MV-4-11 (cell line): ENCODE measurements at places on chromosomes 7 and 10.

DNA sequence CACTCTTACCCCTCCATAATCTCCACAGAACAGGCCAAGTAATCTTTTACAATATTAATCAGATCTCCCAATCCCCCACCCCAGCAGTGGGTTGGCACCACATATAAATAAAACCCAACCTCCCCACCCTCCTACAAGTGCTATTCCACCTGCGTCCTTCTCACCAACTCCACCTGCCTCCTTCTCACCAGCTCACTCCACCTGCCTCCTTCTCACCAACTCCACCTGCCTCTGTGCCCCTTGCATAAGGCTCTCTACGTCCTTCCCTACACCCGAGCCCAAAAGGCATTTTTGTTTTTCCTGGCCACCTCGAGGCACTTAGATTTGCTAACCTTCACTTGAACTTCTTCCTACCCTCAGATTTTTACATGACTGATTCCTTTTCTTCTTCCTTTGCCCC, 89.7 kb downstream of the ATE1 start:
- no peak for DNase-seq

DNA sequence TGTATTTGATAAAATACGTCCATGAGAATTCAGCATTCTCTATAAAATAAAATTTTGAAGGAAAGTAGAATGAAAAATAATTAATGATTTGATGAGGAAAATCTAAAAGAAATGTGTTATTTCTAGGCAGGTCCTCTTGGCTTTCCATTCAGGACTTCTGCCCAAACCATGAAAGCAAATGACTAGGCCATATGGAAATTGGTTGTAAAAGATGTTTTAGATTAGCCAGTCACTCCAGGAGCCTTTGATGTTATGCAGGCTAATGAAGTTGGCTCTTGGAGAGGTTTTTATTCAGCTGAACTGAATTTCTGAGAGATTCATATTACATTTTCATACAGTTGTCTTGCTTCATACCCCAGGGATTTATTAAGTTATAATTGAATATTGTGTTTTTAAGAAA, 452.8 kb downstream of the SDK1 start:
- no peak for DNase-seq

GRCh38 chr7:140674356-140674800, 1.6 kb downstream of the ADCK2 start:
- no peak for DNase-seq

DNA sequence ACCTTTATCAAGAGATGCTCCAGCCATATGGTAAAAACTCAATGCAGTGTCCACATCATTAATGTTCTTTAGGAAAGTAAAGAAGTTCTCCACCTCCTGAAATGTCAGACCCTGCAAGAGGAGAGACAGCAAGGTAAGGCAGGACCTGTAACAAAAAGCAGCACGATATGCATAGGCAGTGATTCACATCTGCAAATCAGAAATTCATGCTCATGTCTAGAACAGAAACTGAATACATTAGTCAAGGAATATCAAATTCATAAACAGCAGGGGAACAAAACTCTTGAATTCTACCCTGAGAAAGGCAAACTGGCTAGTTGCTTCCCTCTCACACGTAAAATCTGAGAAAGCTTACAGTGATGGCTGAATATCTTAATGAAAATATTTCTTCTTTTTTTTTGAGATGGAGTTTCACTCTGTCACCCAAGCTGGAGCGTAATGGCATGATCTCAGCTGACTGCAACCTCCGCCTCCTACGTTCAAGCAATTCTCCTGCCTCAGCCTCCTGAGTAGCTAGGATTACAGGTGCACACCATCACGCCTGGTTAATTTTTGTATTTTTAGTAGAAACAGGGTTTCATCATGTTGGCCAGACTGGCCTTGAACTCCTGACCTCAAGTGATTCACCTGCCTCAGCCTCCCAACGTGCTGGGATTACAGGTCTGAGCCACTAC, 53.3 kb upstream of the DNAJB12 start:
- DNase-seq: no peak

DNA sequence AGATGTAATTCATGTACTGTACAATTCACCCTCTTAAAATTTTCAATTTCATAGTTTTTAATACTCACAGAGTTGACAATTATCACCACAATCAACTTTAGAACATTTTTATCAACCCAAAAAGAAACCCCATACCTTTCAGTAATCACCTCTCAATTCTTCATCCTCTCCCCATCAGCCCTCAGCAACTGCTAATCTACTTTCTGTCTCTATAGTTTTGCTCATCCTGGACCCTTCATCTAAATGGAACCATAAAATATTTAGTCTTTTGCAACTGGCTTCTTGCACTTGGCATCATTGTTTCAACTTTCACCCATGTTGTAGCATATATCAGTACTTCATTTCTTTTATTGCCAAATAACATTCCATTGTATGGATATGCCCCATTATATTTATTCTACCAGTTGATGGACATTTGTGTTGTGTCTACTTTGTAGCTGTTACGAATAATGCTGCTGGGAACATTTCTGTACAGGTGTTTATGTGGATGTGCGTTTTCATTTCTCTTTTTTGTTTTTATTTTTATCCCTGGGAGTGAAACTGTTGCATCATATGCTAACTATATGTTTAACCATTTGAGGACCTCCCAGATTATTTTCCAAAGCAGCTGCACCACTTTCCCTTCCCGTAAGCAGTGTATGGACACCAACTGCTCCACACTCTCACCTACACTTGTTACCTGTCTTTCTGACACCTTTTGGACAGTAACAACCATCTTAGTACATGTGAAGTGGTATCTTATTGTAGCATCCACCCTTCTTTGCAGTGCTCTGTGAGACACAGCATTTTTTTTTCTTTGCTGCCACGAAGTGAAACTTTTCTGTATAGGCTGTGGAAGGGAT, 65.4 kb upstream of the APBB1IP start:
- peak; percentile 62 for DNase-seq

- DNase-seq: no peak
Observed at GRCh38 chr7:54349229-54349628, 192.9 kb upstream of the VSTM2A start.

GRCh38 chr7:36109013-36109627, 43.9 kb upstream of the EEPD1 start:
- no peak for DNase-seq

DNA sequence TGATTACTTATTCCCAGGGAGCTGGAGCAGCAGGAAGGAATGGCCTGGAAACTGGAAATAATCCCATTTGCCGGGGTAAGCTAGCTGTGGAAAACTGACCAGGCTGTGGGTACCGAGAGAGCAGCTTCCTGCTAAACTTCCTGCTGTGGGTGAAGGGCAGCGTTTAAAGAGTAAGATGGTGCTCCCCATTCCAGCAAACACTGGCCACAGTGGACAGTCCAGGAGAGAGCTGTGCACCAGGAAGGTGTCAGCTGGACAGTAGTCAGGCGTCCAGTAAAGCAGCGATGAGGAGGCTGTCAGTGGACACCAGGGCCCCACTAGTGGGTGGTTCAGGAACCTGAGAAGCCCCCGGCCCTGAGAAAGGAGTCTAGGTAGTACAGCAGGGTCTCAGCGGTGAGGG, 55.4 kb downstream of the TBXAS1 start:
- DNase-seq: no peak

GRCh38 chr10:102863660-102864059, 5.6 kb upstream of the AS3MT start:
- no peak for DNase-seq

DNA sequence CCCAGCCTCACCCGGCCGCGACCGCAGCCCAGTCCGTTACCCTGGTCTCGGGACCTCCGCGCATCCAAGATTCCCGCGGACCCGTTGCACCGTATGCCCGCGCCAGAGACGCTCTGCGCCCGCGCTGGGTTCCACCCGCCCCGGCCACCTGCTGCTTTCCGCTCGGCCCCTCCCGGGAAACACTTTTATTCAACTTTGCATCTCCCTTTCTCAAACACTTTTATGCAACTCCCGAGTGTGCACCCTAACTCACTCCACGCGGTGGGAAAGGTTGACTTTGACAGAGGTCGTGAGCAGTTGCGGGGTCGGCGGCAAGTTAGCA, at the start of gene ODAD2:
Gene ODAD2, minus strand, starts transcription at position 126 of the 322 bp plus-strand sequence. CDS start 3,937 bp downstream, outside the sequence.
- no peak for DNase-seq

- no peak for DNase-seq
Observed at GRCh38 chr10:89810908-89811525, 109.6 kb downstream of the KIF20B start.

GRCh38 chr10:117562896-117563737, 20.6 kb downstream of the EMX2 start:
- no peak for DNase-seq

DNA sequence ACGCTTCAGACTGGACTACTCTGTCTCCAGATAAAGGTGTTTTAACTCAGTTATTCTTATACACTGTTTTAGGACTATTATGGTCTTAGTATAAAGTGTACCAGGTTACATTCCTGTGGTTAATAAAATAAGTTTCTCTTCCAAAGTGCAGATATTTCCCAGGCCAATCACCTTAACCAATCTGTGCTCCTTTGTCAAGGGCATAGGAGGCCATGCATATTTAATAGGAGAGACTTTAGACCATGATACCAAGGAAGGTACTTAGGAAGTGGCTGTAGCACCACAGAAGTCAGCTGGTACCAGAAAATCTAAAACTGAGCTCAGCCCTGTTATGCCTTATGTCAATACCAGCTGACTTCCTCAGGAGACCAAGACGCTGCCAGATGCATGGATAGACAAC, 226.5 kb upstream of the TMEM72 start:
- DNase-seq: no peak

GRCh38 chr10:103273041-103273441, 3.9 kb upstream of the INA start:
- DNase-seq: peak; percentile 90

GRCh38 chr7:142943706-142944268, 4.5 kb downstream of the LLCFC1 start:
- no peak for DNase-seq

GRCh38 chr7:113968713-113969112, 49.9 kb upstream of the PPP1R3A start:
- DNase-seq: no peak

DNA sequence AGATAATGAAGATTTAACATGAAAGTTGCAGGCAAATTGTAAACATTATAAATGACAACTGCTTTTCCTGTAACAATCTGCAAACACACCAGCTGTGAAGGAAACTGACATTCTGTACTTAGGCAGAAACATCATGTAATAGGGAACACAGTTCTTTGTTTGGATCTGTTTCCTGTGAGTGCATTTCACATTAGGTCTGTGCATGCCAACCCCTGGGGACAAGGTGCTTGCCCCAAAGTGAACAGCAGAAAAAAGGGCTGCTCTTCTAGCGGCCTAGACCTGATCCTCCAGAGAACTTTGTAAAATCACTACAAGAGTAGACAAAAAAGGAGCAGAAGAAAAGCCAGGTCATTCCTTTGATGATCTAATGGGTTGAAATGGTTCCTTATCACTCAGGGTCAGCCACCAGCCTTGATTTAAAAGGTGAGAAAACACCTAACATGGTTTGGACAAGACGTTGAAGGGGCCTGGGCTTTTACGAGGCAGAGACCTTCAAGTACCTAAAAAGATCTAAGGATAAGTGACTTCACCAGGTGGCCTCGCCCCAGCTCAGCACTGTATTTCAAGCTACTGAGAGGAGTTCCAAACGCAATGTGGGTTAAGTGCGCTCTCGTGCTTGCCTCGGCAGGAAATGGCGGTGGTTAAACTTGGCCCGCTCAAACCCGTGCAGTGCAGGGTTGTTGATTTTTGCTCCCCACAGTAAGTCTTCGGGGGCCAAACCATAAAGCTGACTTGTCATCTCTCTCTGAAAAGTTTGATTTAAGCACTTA, 249.7 kb downstream of the CREB5 start:
- DNase-seq: no peak

DNA sequence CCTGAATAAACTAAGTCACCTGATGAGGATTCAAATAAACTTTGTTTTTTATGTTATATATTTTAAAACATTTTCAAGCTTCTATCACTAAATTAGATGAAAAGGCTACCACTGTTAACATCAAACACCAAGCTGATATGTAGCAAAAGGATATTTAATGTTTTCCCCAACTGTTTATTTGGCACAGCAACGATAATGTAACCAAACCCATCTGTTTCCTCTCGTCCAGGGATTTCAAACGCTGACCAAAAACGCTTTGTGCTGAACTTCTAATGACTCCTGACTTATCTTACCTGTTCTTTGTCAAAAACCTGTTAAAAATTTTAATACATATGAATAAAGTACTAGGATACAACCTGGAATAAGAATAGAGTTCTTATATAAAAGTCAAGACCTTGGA, 30.5 kb downstream of the DCLRE1A start:
- DNase-seq: no peak

DNA sequence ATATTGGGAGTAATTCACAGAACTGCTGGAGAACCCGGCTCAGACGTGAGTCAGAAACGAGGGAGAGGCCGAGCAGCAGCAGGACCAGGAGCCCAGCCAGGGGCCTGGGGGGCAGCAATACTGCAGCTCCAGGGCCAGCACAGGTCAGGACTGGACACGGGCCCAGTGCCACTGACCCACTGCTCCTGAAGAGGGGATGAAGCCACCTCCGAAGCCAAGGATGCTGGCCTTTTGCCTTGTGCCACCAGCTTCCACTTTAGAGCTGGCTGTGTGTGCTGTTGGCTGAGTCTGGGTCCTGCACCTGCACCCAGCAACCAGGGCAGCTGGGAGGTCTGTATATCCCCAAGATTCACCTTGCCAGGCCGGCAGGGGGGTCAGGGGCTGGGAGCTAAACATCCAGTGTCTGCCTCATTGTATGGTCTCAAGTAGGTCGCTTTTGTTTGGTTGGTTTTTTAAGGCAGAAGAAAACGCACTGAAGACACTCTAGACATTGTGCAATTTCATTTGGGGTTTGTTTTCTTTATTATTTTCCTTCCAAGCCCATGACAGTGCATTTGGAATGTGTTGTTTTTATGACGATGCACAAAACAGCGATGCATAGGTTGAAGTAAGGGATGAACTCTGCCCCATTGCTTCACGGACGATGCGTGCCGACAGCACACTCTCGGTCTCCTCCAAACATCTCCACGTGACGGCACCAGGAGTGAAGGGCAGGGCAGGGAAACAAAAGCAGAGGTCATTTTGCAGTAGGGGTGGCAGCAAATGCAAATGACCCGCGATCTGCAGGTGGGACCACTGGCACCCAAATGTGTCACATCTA, 27.7 kb upstream of the INSIG1 start:
- DNase-seq: no peak

- DNase-seq: peak; percentile 10
Observed at GRCh38 chr10:3554121-3554522, 230.9 kb downstream of the KLF6 start.

GRCh38 chr7:93043385-93043985, 74.3 kb downstream of the SAMD9 start:
- no peak for DNase-seq

DNA sequence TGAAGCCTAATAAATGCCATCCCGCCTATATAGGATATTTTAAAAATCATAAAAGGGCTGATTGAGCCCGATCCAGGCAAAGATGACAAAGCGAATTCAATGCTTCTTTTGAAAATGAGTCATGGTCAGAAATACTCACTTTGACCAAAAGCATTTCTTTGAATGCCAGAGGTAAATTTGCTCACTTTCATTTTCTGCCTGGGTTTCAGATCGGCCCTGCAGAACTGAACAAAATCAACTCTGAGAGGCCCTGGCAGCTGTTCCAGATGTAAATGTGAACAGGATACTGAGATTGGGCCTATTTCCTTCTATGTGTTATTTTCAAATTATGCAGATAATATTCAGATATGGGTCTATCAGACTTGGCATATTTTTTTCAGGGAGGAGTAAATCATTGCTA, 114.8 kb upstream of the ARID5B start:
- DNase-seq: no peak
